GM12878 (cell line): ENCODE measurements at places on chromosomes 12 and 14. TPM values are rescaled to one million over a fixed set of nuclear protein-coding genes. Genes with fewer than 3 reads are reported as not detected.

DNA sequence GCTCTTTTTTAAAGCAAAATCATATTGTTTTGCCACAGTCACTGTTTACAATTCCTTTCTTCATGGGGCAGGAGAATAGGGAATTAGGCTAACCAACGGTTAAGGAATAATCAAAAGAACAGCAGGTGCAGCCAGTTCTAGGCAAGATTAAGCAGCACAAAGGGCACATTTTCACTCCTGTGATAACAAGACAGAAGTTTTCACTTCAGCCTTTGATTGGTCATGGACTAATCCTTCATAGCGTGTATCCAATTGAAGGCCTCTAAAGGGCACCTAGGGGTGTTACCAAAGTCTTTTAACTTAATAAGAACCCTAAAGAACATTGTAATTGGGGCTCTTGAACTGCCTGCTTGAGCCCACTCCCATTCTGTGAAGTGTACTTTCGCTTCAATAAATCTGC, 206.9 kb upstream of the AMIGO2 start:
- no peak overlapping the region for H3K4me3 ChIP-seq
- H3K4me1 ChIP-seq: no peaks in the 10 kb centered on the region
- DNase-seq: no peak
- no peaks in the 10 kb centered on the region for H3K27me3 ChIP-seq
- H3K27ac ChIP-seq: no peak overlapping the region

DNA sequence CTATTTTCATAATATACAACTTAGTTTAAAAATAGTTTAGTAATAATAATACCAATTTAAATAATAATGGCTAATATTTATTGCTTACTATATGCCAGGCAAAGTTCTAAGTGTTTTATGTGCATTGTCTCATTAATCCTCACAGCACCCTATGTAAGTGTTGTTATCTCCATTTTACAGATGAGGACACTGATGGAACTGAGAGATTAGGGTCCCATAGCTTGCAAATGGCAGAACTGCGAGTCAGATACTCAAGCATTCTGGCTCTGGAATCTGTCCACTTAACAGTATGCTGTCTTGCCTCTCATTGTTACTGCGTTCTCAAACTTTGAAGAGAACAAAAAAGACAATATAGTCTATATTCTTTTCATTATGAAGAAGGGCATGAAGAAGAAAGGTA, 19.0 kb downstream of the AP5M1 start:
- no peaks in the 10 kb centered on the region for H3K4me1 ChIP-seq
- H3K27ac ChIP-seq: no peak overlapping the region
- H3K27me3 ChIP-seq: no peaks in the 10 kb centered on the region
- H3K4me3 ChIP-seq: no peak overlapping the region
- no peaks in the 10 kb centered on the region; the same call in 1 of the 2 replicates for H3K36me3 ChIP-seq

DNA sequence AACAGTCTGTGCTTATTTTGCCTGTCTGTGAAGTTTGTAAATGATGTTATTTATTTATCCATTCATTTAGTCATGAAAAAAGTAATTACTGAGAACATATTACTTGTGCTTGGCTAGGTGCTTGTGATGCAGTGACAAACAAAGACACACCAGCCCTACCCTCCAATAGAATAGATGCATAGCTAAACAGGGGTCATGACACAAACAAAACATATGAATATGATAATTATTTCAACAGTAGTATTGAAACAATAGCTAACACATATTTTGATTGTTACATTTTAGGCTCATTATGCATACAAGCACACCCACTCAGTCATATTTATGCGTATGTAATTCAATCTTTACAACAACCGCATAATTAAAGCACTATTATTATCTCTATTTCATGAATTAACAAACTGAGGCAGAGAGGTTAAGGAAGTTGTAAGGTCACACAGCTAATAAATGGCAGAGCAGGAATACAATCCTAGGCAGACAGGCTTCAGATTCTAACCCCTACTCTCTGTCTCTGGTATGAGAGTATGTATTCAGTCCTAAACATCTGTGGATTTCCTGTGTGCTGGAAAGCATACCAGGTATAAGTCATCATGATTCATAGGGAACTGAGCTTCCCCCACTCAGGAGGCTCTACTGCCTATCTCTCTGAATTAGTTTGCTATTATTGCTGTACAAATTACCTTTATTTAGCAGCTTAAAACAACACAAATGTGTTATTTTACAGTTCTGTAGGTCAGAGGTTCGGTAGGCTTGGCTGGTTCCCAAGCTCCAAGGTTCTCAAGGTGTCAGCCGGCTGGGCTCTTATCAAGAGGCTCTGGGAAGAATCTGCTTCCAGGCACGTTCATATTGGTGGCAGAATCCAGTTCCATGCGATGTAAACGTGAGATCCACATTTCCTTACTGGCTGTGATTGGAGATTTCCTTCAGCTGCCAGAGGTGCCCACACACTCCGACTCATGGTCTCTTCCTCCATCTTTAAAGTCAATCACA, 509.4 kb downstream of the GALC start:
- no peak overlapping the region for H3K4me3 ChIP-seq
- no peaks in the 10 kb centered on the region for H3K27me3 ChIP-seq
- H3K4me1 ChIP-seq: no peaks in the 10 kb centered on the region
- H3K27ac ChIP-seq: no peak overlapping the region

CFAP54 gene
- total RNA-seq: 0.56 and 1.2 TPM in 2 replicates

GRCh38 chr12:110280392-110280778, 662 bp upstream of the ATP2A2 start:
- peak overlapping the region; percentile 78 for H3K4me3 ChIP-seq
- no peak for DNase-seq

GRCh38 chr12:110012659-110013058, 13.4 kb downstream of the ANKRD13A start:
- H3K36me3 ChIP-seq: peaks cover 30% of the 10 kb centered on the region
- H3K4me3 ChIP-seq: peak overlapping the region; percentile 58; the same call in 1 of the 2 replicates
- peaks cover 40% of the 10 kb centered on the region for H3K4me1 ChIP-seq
- H3K27ac ChIP-seq: peak overlapping the region; percentile 83
- H3K27me3 ChIP-seq: no peaks in the 10 kb centered on the region

- no peaks in the 10 kb centered on the region for H3K36me3 ChIP-seq
- H3K27me3 ChIP-seq: no peaks in the 10 kb centered on the region
- no peak overlapping the region for H3K4me3 ChIP-seq
- no peak for DNase-seq
Measured at GRCh38 chr12:108267450-108267849, 71.7 kb downstream of the CMKLR1 start.

DNA sequence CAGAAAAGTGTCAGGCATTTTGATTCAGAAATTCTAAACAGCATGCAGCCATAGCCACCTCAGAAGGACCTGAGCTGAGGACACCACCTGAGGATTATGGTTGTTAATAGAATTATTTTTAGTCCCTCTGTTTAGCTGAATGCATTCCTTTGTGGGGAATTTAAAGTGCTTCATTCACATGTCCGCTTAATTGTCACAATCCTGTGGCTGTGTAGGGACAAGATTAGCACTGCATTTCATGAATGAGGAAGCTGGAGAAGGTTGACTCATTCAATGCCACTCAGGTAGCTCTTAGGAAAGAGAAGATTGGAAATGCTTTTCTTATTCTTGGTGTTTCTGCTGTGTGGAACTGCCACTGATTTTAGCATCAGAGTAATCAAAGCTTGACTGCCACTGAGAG, 42.0 kb upstream of the KRR1 start:
- H3K27me3 ChIP-seq: no peaks in the 10 kb centered on the region
- H3K36me3 ChIP-seq: no peaks in the 10 kb centered on the region
- H3K4me3 ChIP-seq: no peak overlapping the region
- no peak for DNase-seq

GRCh38 chr12:110638796-110639195, 24.9 kb downstream of the TCTN1 start:
- peaks cover 68% of the 10 kb centered on the region for H3K4me1 ChIP-seq
- no peak overlapping the region for H3K4me3 ChIP-seq
- no peaks in the 10 kb centered on the region for H3K27me3 ChIP-seq
- DNase-seq: no peak
- H3K36me3 ChIP-seq: no peaks in the 10 kb centered on the region
- H3K27ac ChIP-seq: no peak overlapping the region

DNA sequence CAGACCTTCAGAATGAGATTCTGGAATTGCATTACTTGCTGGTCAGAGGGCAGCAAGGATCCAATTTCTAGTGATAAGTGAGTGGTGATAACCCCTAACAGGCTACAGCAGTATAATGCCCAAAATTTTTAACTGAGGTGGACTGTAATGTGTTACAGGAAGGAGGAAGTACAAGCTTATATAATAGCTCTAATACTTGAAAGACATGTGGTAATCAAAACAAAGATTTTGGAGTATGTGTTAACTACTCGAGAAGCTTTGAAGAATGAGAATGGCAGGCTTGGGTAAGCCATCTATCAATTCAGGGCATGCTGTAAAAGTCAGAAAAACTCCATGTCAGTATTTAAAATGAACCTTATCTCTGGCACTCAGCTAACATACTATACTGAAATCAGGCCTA, 70.5 kb downstream of the ANKS1B start:
- H3K27ac ChIP-seq: no peak overlapping the region
- H3K4me1 ChIP-seq: no peaks in the 10 kb centered on the region
- no peaks in the 10 kb centered on the region for H3K36me3 ChIP-seq
- DNase-seq: no peak
- no peaks in the 10 kb centered on the region for H3K27me3 ChIP-seq

CYP27B1 gene
- total RNA-seq: 1.0 and 2.7 TPM in 2 replicates

CABP1 gene
- total RNA-seq: 2.3 and 2.4 TPM in 2 replicates

DNA sequence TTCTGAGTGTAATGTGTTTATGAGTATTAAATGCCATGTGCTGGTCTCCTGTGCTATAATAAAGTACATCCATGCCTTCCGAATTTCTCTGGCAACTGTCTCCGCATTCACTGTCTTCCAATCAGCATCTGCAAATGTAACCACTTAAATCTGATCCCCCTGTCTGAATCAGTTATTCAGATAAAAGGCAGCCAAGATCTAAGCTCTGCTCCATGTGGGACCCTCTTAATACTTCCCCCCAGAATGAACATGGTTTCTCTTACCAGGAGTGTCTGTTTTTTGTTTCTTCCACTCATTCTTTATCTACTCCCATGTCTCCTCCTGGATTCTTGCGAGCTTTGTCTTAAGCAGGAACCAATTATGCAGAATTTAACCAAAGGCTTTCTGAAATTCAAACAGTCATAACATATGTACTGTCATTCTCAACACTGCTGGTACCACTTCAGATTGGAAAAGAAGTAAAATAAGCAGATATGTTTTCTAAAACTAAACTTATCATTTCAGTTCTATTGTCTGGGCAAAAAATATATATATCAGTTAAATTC, 996.7 kb upstream of the FLRT2 start:
- H3K27me3 ChIP-seq: no peaks in the 10 kb centered on the region
- H3K27ac ChIP-seq: no peak overlapping the region
- no peaks in the 10 kb centered on the region for H3K4me1 ChIP-seq

GRCh38 chr12:79371226-79371625, 319.5 kb downstream of the PAWR start:
- H3K27me3 ChIP-seq: no peaks in the 10 kb centered on the region
- H3K4me1 ChIP-seq: no peaks in the 10 kb centered on the region
- H3K36me3 ChIP-seq: no peaks in the 10 kb centered on the region
- no peak overlapping the region for H3K27ac ChIP-seq
- H3K4me3 ChIP-seq: no peak overlapping the region

GRCh38 chr12:42511656-42512055, 77.9 kb downstream of the PRICKLE1 start:
- H3K4me1 ChIP-seq: no peaks in the 10 kb centered on the region
- no peaks in the 10 kb centered on the region for H3K36me3 ChIP-seq
- no peak overlapping the region for H3K27ac ChIP-seq

- peaks cover 21% of the 10 kb centered on the region for H3K4me1 ChIP-seq
- peak overlapping the region; percentile 70 for H3K4me3 ChIP-seq
- peaks cover 21% of the 10 kb centered on the region for H3K36me3 ChIP-seq
- no peak overlapping the region for H3K27ac ChIP-seq
Measured at GRCh38 chr12:120539303-120539702, 5.1 kb downstream of the RNF10 start.

DNA sequence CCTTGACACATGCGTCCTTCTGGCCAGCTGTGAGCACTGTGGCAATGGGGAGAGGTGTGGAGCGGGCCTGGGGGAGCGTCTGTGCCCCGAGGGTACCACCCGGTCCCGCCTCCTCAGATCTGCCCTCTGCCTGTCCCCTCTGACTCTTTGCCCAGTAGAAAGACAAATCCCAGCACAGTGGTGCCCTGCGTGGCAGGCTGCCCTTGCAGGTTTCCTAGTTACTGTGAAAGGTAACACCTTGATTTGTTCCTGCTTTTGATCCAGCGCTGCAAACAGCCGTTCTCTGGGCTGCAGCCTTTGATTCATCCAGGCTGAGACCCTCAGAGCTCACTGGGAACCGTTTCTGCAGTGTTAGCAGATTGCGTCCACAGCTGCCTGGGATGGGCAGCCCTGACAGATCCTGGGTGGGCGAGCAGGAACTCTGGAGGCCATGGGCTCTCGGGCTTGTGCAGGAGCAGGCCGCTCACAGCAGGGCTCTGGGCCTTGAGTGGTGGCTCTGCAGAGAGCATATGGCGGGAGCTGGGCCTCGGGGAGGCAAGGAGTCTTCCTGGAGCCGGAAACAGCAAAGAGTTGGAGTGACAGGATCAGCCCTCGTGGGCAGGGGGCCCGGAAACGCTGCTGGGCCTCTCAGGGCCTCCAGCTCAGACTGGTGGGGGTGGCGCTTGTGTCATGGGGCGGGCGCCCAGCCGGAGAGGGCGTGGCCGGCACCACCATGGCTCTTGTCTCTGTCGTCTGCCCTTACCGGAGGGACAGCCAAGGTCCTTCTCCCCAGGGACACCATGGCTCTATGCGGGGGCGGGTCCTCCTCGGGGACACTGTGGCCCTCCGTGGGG, 16.6 kb downstream of the FBRSL1 start:
- no peaks in the 10 kb centered on the region; the same call in 1 of the 2 replicates for H3K27me3 ChIP-seq
- H3K4me1 ChIP-seq: peaks cover 9% of the 10 kb centered on the region
- H3K4me3 ChIP-seq: no peak overlapping the region
- no peak overlapping the region for H3K27ac ChIP-seq
- DNase-seq: no peak

TPH2 gene
- total RNA-seq: not detected in 2 replicates

- no peak overlapping the region for H3K4me3 ChIP-seq
- H3K36me3 ChIP-seq: peaks cover 13% of the 10 kb centered on the region; the same call in 1 of the 2 replicates
- H3K4me1 ChIP-seq: no peaks in the 10 kb centered on the region
- H3K27ac ChIP-seq: no peak overlapping the region
Measured at GRCh38 chr12:27733052-27733656, 22.5 kb downstream of the MRPS35 start.

GRCh38 chr12:65229441-65229840, 49.0 kb upstream of the MSRB3 start:
- no peak for DNase-seq
- H3K27me3 ChIP-seq: no peaks in the 10 kb centered on the region
- H3K36me3 ChIP-seq: no peaks in the 10 kb centered on the region
- H3K4me1 ChIP-seq: no peaks in the 10 kb centered on the region
- H3K27ac ChIP-seq: no peak overlapping the region

DNA sequence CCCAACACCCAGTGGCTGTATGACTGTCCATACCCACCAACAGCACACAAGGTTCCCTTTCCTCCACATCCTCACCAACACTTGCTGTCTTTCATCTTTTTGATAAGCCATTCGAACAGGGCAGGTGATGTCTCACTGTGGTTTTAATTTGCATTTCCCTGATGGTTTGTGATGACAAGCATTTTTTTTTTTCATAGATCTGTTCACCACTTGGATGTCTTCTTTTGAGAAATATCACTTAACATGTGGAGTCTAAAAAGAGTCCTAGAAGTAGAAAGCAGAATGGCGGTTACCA, 198.1 kb upstream of the DIO3 start:
- peaks cover 1% of the 10 kb centered on the region; the same call in 1 of the 2 replicates for H3K27me3 ChIP-seq
- no peak overlapping the region for H3K27ac ChIP-seq
- H3K4me3 ChIP-seq: no peak overlapping the region
- DNase-seq: no peak
- no peaks in the 10 kb centered on the region for H3K4me1 ChIP-seq

GRCh38 chr12:4032924-4033615, 159.9 kb upstream of the PARP11 start:
- no peak overlapping the region for H3K27ac ChIP-seq
- no peaks in the 10 kb centered on the region for H3K36me3 ChIP-seq
- no peak for DNase-seq
- no peaks in the 10 kb centered on the region for H3K4me1 ChIP-seq
- peaks cover 12% of the 10 kb centered on the region for H3K27me3 ChIP-seq

OTOGL gene
- 0.31 and 0.56 TPM in 2 replicates for total RNA-seq
